ENCODE measurements at places on chromosomes 3 and 15.

- peak; percentile 41 for DNase-seq
These were observed 70.2 kb downstream of the NMD3 start for GRCh38 chr3:161291191-161291901.

DNA sequence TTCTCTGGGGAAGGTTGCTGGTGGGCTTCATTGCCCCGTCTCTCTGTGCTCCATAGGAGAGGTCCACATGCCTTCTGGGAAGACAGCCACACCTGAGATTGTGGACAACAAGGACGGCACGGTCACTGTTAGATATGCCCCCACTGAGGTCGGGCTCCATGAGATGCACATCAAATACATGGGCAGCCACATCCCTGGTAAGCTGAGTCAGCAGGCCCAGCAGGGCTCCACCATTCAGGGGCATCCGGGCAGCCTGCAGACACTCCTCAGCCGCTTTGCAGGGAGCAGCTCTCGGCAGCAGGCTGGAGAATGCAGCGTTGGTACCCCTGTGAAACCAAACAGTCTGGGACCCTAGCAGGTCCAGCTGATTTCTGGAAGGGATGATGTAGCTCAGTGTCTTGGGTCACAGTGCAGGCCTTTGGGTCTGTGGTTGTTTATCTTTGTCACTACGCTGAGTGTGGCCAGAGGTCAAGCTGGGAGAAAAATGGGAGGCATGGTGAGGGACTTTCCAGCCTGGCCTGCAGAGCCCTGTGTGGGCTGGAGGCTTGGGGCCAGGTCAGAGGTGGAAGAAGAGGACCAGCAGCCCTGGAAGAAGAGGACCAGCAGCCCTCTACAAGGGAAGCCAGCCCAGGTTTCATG is 67.2 kb downstream of the DNASE1L3 start:
- DNase-seq: no peak

DNA sequence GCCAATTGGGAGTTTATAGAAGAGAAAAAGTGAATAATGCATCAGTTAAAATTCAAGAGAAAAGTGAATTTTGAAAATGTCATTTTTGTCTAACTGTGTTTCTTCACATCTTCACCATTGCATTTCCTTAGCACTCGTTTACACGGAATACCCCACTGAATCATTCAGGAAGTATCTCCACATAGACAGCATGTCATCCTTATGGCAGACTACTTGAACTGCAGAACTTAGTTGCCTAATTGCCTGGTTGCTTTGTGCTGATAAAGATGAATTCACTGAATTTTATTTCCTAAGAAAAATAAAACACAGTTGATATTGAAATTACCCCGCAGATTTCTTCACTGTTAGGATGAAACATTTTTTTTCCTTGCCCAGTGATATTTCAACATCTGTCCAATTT is 627.1 kb downstream of the ROBO1 start:
- no peak for DNase-seq

- no peak for DNase-seq
These were observed 45.7 kb downstream of the MORC1 start for GRCh38 chr3:109072194-109072593.

- no peak for DNase-seq
These were observed at the start of gene ZDHHC23 for GRCh38 chr3:113947372-113948014. Gene ZDHHC23 (plus strand): TSS chr3:113948013. CDS start chr3:113948803, 790 bp downstream.

- no peak for DNase-seq
These were observed 150.5 kb downstream of the WDR76 start for GRCh38 chr15:43977072-43977884.

DNA sequence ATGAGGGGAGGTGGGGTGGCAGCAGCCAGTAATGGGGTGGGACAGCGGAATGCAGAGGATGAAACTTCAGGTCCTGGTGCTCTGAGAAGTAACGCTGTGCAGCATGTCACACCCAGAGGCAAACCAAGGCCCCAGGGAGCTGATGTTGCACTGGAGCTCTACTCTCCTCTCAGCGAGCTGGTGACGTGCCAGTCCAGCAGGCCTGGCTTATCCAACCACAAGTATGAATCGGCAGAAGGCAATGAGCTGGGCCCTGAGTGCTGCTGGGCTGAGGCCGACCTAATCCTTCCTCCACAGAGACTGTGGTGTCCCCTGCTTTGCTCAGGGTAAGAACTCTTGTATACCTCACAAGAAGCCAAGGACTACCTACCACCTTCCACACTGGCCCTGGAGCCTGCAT is 30.5 kb downstream of the CD86 start:
- DNase-seq: no peak

- no peak for DNase-seq
These were observed 23.6 kb downstream of the RHCG start for GRCh38 chr15:89472785-89473256.

DNA sequence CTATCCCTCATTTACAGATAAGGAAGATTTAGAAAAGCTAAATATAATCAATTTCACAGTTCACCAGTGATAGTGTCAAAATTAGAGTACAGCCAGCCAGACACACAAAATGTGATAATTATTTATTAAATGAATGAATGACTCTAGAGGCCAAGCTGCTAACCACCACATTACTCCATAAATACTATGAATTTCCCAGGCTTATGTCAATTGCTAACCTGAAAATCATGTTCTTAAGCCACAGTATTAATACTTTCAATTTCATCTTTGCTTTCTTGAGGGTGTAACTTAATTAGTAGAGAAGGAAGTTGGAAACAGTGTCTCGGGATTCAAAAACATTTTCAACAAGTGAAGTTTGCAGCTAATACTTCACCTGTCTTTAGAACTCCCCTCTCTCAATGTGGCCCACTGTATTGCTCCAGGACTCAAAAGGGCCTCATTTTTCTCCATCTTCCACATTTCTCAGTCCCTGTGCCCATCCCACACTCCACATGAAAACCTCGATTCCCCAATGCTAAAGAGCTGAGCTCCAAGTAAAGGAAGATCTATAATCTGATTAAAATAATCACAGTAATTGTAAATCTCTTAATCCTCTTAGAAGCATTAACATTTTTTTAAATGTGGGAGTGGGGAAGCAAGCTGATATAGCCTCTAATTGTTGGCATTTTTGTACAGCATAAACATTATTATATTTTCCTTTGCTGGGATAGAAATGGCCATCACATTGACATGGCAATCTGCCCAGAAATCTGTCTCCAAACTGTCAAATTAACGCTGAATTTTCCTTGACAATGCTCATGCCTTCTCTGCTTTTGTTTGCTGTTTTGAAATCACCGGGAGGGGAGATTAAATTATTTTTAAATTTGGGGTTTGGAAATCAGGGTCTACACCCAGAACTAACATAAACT is 765.1 kb downstream of the ROBO1 start:
- DNase-seq: no peak

DNA sequence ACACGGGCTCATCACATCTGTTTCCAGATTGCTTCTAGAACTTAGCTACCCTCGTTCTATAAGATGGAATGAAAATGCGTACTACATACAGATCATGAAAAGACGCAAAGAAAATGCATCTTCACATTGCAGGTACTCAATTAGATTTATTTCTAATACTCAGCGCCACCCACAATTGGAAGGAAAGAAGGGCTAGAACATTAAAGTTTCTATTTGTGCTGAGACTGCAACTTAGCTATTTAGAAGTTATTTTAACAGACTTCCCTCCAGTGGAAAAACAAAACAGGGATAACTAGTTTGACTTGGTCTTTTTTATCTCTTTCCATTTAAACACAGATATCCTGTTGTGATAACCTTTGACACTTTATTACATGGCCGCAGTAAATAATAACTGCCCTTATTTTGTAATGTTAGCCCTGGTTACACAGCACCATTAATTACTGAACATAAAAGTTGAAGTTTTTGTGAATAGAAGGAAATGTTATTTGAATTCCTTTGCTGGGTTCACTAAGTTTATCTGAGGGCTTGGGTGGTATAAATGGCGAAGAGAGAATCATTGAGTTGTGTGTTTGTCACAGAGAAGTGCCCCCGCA is 86.9 kb upstream of the SLC25A26 start:
- no peak for DNase-seq

GRCh38 chr15:73518876-73519733 is 76.1 kb downstream of the REC114 start:
- no peak for DNase-seq

GRCh38 chr3:32109256-32109655 is 2.8 kb downstream of the GPD1L start:
- DNase-seq: no peak

DNA sequence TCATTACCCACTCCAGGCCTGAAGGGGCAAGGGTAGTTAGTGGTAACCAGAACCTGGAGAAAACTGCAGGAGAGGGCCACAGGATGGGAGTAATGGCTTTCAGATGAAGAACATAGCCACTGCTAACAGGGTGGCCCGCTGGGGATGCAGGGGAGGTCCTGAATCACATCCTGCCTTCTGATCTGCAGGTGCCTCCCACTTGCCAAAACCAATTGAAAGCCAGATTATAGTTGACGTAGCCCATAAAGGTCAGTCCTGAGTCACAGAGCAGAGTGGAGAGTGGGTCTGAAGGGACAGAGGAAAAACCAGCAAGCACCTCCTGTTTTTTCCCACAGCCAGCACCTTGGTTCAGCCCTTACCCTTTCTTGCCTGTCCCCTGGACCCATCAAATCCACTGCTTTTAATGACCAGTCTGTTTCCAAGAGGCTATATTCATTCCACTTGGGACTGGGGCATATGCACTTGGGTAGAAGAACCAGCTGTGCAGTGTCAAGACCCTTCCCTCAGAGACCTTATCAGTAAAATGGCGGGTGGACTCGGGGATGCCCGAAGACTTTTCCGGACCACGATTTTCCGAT is 646 bp upstream of the SLC35G2 start:
- DNase-seq: no peak

DNA sequence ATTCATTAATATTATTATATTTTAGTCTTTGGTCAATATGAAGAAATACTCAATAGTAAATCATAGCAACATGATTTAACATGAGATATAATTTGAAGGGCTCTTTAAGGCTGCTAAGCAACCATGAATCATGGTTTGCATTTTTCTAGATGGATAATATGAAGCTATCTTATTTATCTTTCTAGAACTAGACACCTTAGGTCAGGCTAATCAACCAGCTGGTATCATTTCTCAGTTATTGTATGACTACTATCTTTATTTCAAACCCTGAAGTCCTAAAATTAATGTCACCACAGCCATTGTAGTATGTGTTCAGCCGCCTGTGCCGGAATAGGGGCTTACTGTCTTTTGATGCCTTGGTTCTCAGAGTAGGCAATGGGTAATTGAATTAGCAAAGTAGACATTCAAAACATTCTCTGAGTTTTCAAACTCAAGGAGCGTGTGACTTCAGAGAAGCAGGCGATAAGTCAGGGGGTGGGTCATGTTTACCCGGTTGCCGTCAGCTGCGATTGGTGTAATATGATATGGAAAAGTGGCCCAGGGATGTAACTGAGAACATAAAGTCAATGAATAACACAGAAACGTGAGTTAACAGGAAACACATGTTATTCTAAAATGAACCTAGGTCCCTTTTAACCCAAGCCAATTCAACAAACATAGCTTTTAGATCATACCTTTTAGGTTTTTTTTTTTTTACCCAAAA is 93.4 kb upstream of the CTDSPL start:
- DNase-seq: no peak

- no peak for DNase-seq
These were observed 8.5 kb upstream of the DAG1 start for GRCh38 chr3:49461443-49462171.

- DNase-seq: no peak
These were observed 35.0 kb upstream of the DENND4A start for GRCh38 chr15:65827065-65827464.

GRCh38 chr15:101545548-101546505 is 56.3 kb upstream of the PCSK6 start:
- no peak for DNase-seq

GRCh38 chr3:42749753-42750231 is 23.3 kb downstream of the CCDC13 start:
- DNase-seq: no peak

GRCh38 chr15:98018761-98019351 is 58.4 kb downstream of the ARRDC4 start:
- DNase-seq: no peak

DNA sequence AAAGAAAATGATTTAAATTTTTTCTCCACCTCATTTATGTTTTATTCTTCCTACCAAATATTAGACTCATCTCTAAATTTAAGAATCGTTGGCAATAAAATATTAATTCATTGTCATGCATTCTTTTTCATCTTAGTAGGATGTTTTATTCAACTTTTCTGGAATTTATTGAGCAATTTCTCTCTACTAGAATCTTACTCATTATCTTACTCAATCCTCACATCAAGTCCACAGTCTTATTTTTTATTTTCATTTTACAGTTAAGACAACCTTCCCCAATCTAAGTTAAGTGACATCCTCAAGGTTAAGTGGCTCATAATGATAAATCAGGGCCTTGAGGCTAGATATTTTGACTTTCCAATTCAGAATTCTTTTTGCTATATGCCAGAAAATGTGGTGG is 15.9 kb upstream of the ALDH1A2 start:
- no peak for DNase-seq

DNA sequence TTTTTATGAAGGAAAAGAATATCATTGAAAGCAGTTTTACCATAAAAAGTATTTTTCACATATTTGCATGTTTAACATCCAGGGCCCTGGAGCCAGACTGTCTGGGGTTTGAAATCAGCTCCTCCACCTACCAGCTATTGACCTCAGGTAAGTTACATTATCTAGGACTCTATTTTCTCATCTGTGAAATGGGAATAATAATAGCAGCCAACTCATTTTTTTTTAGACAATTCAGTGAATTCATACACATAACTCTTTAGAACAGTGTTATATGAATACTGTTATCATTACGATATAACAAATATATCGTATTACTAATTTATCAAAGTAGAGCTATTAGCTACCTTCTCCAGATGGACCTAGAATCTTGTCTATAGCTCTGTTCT is 21.3 kb downstream of the MDFIC2 start:
- DNase-seq: no peak

DNA sequence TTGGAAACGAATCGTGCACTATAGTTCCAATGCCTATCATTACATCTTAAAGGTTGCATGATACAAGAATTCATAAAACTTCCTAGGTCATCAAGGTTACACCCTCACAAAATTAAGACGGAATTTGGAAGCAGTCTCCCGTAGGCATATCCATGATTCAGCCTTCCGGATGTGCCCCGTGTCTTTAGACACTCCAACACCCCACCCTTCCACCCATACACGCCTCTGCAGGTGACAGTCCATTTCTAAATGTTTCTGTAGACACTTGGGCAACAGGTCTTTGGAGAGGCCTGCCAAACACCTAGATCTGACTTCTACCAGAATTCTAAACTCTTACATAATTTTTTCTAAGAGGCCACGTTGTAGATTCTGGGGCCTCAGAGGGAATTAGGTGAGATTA is 49.8 kb downstream of the LDHAL6B start:
- DNase-seq: no peak

- no peak for DNase-seq
These were observed 739.6 kb downstream of the NAALADL2 start for GRCh38 chr3:175598740-175599139.

GRCh38 chr15:72838311-72838731 is 54.8 kb upstream of the ADPGK start:
- DNase-seq: no peak

- no peak for DNase-seq
These were observed 34.6 kb upstream of the DUSP7 start for GRCh38 chr3:52090933-52091468.

GRCh38 chr15:36370051-36370730 is 209.2 kb upstream of the CDIN1 start:
- DNase-seq: no peak

GRCh38 chr3:47512416-47513124 is 942 bp downstream of the ELP6 start:
- no peak for DNase-seq

- no peak for DNase-seq
These were observed 75.6 kb downstream of the ADAMTS17 start for GRCh38 chr15:100266166-100266565.
